ENCODE measurements at places on chromosomes 16 and 17.

- no peak for DNase-seq
Observed at GRCh38 chr16:85436636-85437165, 176.4 kb upstream of the GSE1 start.

- no peak for DNase-seq
Observed at GRCh38 chr17:82094931-82095776, 2.9 kb downstream of the FASN start.

DNA sequence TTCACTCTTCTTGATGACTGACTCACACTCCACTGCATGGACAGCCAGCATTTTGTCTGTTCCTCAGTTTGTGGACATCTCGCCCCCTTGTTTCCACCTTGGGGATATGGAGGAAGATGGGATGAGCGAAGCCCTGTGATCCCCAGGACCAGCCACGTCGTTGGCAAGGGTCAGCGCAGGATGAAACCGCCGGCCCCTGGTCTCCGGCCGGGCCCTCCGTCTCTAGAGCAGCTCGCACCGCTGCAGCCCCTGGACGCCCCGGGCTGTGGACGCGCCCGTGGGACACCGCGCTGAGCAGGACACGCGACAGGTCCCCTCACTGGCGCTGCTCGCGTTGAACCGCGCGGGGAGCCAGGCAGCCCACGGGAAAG lies 604 bp upstream of the ZC3H18 start:
- no peak for DNase-seq

DNA sequence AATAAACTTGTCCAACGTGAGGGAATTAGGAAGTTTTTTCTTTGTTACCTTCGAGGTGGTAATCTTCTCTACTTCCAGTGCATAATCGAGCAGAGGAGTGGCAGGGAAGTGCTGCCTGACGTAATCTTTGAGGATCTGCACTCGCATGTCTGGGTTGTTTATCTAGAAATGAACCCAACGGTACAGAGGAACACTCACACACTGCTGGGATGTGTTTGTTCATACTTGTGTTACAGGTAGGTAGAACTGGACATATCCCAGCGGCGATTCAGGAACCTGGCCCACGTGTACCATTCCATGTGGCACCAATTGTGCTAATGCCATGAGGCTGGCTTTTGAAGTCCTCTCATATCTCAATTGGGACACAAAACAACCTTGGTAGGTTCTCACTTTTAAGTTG lies 4.2 kb upstream of the KLHL11 start:
- no peak for DNase-seq

GRCh38 chr17:7045492-7046126 lies 1.7 kb upstream of the SLC16A11 start:
- DNase-seq: peak; percentile 93

DNA sequence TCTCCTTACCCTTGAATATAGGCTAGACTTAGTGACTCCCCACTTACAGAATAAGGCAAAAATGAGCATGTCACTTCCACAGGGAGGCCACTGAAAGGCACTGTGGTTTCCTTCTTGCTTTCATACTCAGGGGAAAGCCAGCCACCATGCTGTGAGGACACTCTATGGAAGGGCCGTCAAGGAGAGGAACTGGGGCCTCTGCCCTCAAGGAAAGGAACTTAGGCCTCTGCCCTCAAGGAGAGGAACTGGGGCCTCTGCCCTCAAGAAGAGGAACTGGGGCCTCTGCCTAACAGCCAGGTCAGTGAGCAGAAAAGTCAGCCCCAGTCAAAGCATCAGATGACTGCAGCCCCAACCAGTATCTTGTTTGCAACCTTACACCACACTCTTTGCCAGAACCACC lies 30.1 kb downstream of the VPS35 start:
- DNase-seq: no peak

DNA sequence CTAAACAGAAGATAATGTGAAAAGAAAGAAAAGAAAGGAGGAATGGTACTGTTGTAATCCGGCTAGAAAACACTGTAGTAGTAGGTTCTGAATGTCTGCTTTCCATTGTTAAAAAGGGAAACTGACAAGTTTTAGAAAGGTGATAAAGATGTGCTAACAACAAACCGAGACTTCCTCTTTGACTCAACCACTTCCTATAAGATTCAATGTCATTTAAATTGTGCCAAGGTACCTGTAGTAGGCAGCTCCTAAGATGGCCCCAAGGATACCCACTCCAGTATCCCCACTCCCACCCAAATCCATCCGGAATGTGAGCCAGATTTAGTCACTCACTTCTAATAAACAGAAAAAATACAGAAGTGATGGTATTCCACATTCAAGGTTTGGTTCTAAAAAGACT lies 31.2 kb downstream of the XYLT1 start:
- no peak for DNase-seq

- DNase-seq: no peak
Observed at GRCh38 chr17:51475730-51476129, 215.4 kb downstream of the UTP18 start.

DNA sequence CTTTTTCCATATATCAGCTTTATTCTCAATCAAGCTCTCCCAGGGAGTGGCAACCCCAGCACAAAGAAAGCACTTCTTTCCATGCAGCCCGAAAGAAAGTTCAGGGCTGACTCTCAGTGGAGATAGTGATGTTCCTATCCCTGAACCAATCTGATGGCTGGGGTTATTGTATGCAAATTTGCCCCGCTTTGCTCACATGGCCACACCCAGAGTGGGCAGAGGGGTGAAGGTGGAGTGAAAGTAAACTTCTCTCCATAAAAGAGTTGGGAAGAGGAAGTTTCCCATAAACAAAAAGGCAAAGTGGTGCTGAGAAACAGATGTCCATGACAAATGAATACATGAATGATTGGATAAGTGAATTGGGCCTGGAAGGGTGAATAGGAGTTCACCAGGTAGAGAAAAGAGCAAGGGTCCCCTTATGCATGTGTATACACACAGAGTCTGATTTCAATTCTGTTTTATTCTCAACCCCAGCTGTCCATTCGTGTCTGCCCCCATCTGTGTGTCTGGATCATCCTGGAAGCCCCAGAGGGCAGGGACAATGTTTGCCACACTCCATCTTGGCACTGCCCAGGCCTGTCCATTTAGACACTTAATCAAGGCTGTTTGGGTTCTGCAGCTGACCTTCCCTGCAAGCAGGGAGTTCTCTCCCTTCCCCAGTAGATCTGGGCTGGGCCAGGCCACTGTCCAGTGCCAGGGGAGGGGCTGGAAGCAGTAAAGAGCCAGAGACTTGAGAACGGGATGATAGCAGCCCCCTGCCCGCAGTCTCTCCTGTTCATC lies 14.1 kb upstream of the NGFR start:
- DNase-seq: no peak

- no peak for DNase-seq
Observed at GRCh38 chr16:57566436-57566835, 24.0 kb downstream of the ADGRG5 start.

DNA sequence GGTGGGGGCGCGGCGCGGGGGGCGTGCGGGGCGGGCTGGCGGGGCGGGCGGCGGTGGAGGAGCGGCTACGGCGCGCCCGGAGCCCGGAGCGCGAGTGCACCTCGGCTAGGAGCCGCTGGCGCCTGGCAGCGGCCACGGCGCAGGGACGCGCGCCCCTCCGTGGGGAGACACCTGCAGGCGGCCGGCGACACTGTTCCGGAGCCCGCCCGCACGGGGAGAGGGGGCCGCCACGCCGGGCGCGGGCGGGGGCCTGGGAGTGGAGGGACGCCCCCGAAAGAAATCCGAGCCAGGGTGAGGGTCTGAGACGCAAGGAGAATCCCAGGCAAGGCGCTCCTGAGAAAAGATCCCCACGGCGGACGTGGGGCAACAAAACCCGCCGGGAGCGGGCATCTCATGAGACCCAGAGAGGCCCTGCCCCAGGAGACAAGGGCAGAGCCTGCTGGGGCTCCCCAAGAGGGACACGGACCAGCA lies at the start of gene GSG1L:
Gene GSG1L (minus strand): TSS at position 124 of the 471 bp plus-strand sequence. CDS start 290 bp downstream, outside the sequence.
- no peak for DNase-seq

DNA sequence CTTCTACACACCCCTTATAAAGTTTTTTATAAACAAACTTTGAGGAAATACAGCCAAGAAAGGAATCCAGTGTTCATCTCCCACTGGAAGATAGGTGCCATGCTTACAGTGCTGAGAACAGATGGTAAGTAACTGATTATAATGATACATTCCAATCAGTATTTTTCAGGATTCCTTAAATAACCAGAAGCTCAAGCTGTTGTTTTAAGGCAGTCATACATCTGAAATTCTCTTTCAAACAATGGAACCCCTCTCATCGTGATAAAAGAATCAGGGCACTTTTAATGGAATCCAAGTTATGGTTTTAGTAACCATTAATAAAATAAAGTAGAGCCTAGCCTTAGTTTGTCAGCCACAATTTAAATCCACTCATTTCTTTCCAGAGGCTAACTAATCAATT lies 56.1 kb upstream of the STAC2 start:
- peak; percentile 50 for DNase-seq

DNA sequence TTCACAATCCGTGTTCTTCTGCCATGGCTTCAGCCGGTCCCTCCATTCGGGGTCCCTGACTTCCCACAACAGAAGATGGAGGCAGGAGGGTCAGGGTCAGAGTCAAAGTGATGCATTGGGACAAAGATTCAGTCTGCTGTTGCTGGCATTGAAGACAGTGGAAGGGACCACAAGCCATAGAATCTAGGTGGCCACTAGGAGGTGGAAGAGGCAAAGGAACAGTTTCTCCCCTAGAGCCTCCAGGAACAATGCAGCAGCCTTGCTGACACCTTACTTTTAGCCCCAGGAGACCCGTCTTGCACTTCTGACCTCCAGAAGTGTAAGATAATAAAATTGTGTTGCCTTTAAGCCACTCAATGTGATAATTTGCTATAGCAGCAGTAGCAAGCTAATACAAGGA lies 55.9 kb downstream of the MFSD11 start:
- peak; percentile 46 for DNase-seq

GRCh38 chr16:67241008-67241900 lies 6.0 kb downstream of the FHOD1 start:
- peak; percentile 74 for DNase-seq

DNA sequence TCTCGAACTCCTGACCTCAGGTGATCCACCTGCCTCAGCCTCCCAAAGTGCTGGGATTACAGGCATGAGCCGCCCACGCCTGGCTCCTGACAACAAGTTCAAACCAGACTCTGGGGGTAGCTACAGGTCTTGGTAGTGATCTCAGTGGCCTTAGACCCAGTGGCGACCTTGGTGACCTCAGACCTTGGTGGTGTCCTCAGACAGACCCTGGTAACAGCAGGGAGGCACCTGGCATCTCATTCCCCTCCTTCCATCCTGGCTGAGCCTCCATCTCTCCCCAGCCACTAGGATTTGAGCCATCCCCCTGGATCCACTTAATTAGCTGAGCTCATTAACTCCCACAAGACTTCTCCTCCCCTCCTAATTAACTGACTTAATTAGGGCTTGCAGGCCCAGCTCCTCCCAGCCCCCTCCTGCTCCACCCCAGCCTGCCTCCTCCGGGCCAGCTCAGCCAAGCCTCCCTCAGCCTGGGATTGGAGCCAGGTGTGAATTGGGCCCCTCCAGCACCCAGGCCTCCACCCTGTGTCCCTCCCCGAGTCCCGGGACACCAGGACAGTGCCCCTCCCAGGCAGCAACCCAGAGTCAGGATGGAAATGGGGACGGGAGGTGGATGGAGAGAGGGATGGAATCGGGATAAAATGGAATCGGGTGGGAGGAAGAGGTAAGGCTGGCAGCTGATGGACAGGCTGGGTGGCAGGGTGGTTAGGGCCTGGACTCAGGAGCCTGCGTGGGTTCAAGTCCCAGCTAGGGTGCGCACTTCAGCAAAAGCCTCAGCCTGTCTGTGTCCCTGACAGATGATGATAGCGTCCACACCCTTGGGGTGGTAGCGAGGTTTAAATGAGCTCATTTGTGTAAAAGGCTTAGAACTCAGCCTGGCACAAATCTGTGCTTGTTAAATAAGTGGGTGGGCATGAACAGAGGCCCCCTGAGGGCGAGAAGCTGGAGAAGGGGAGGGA lies 11.2 kb upstream of the SBK1 start:
- no peak for DNase-seq

DNA sequence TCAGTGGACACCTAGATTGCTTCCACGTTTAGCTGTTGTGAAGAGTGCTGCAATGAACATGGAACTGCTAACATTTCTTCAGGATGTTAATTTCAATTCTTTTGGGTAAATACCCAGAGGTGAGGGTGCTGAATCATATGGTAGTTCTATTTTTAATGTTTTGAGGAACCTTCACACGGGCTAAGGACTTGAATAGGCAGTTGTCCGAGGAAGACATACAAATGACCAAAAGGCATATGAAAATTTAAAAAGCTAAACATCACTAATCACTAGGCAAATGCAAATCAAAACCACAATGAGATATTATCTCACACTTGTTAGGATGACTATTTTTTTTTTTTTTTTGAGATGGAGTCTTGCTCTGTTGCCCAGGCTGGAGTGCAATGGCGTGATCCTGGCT lies 173.3 kb downstream of the PRKCB start:
- no peak for DNase-seq

- no peak for DNase-seq
Observed at GRCh38 chr17:78044280-78044835, 84.2 kb downstream of the TMC6 start.

DNA sequence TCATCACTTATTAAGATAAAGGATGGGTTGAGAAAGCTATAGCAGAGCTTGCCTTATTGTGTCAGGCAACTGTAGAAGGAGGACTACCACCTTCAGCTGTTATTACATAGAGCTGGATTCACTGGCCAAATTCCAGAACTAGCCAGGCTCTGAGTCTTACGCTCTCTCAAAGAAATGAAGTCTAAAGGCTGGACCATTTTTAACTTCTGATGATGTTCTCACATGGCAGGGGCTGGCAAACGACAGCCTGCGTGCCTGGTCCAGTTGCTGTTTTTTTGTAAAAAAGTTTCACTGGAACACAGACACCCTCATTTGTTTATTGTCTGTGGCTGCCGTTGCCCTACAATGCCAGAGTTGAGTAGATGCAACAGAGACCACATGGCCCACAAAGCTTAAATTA lies 21.2 kb downstream of the TRAF4 start:
- no peak for DNase-seq

GRCh38 chr17:77400445-77400870 lies 259.7 kb downstream of the SEC14L1 start:
- no peak for DNase-seq

DNA sequence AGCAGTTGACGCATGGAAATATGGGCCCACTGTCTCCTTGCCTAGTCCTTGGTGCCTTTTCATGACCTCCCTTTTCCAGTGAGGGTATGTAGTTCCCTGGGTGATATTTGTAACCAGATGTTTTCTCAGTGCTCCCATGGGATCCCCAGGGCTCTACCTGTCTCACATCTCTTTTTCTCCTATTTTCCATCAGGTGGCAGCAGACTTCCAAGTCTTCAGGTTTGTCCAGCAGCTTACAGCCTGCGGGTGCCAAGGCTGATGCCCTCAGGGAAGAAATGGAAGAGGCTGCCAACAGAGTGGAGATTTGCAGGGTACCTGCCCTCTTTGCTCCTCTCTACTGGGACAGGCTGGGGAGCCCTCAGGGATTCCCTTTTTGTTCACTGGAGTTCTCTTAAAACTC lies 89.1 kb downstream of the ELAC2 start:
- no peak for DNase-seq

GRCh38 chr16:56258508-56259424 lies 67.5 kb downstream of the GNAO1 start:
- DNase-seq: no peak
